SK-N-SH (cell line): ENCODE measurements at places on chromosomes 2 and 18.
A peak's percentile ranks its signal among the peaks of the same experiment; 100 is the strongest.

DNA sequence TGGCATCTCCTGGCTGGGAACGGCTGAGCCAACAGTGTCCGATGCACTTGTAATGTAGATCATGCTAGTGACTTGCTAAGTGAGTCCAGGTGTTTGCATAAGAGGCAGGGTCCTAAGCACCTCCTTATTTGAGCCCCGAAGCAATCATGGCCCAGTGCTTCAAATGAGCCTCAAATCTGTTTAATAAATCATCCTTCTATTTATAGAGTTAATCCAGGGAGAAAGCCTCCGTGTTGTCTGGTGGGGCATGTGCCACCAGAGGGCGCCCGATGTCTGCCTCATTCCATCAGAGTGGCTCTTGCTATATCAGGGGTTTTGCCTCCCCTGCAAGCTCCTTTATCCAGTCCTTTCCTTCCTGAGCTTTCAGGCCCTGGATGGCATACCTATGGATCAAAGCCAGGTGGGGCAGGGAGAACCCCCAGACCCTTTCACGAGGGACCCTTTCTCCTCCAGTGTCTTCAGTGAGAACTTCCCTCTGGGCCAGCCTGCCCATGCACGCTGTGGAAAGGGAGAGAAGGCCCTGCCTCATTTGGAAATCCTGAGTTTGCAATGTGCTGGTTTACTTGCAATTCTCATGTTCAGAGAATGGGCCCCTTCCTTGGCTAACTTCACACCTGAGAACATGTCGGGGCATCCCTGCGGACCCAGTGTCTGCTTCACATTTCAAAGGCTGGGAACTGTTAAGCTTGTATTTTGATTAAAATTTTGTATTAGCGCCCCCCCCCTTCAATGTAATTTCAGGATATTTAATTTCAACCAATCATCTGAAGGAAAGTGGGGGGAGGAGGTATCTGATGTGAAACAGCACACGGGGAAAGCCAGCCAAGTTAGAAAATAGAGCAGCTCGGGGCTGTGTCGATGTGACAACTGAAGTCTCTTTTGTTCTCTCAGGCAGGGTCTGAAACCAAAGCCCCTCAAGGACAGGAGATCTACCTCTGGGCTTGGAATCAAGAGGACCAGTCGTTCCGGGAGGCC is 39.7 kb downstream of the RDH14 start:
- DNase-seq = peak; percentile 84

GRCh38 chr18:42041793-42042192 is 86.8 kb downstream of the PIK3C3 start:
- DNase-seq = no peak

GRCh38 chr2:128566671-128567070 is 248.0 kb upstream of the HS6ST1 start:
- DNase-seq = no peak

DNA sequence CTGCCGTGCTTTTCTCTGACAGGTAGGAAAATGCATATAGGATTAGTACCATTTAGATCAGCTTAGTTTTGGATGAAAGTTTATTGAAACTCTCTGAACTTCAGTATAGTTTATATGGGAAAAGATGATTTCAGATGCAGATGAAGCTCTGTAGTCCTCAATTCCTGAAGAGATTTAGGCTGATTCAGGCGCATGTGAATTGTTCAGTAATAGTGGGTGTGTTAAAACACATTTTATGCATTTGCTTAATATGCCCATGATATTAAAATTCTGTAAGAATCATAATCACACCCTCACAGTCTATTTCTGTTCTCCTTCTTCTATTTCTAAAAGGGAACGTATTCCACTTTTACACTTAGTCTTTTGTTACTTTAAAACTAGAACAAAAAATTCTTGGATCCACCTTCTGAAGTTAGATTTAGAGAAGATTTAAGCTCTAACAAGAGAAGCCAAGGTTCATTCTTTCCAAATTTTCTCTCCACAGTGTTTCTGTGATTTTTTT is 44.5 kb upstream of the FAM237A start:
- no peak for DNase-seq

GRCh38 chr2:228369400-228370031 is 188.0 kb upstream of the SPHKAP start:
- no peak for DNase-seq

GRCh38 chr2:145931781-145932395 is 1412.0 kb upstream of the ZEB2 start:
- no peak for DNase-seq

GRCh38 chr2:33746208-33746800 is 147.2 kb upstream of the FAM98A start:
- DNase-seq = no peak

- no peak for DNase-seq
These were observed 262.8 kb downstream of the FBXO15 start for GRCh38 chr18:73884868-73885267.

GRCh38 chr2:215899141-215900074 is 113.9 kb downstream of the MREG start:
- DNase-seq = no peak

DNA sequence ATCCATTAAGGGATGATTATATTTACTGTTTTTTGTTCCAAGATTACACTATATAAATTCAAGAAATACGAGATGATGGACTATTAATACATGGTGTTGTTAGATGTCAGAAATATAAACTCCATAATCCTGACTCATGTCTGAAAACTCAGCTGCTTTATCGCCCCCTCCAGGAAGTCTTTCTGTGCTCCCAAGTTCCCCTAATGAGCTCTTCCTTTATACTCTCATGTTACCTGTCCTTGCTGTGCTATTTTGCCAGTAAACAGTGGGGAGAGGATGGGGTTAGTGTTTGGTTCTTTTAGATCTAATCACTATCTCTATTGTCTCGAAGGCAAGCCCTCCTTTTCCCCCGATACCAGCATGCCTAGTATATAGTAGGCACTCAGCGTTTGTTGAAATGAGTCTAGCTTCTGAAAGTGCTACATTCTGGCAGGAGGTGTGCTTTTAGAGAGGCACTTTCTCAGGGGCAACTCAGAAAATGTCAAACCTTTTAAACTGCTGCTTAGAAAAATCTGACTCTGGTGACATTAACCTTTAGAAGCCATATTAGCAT is 21.4 kb upstream of the BARD1 start:
- DNase-seq = no peak

DNA sequence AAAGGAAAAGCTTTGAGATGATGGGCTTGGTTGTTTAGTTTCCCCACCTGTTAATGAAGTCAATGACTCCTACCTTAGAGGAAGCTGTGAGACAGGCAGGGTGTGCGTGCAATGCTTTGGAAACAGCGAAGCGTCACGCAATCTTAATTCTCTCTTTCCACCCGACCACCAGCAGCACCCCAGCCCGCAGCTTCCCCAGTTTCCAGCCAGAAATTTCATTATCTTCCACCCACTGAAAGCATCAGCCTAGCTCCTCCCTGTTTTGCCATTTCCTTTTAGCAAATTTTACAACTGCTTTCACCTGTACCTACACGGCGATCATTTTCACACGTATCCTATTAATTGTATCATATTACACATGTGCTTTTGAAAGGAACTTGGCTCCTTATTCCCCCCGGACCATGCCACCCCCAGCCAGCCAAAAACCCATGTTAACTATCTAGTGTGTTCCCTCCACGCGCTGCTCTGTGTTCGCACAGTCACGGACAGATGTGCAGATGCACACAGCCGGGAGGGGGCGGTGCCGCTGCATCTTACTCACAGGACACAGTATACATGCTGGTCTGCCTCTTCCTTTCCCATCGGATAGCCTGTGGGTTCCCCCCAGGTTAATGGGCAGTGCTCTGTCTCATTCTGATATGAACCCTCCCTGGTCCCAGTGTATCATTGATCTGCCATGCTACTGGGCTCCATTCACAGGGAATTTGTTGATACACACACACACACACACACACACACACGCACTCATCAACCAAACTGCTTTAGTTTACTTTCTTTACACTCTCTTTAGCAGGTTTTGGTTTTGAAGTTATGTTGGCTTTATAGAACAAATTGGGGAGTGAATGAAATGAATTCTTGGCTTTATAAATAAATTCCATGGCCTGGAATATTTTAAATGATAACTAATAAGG is 22.4 kb downstream of the CYP27C1 start:
- peak; percentile 87 for DNase-seq

GRCh38 chr2:132668987-132669907 is 758 bp downstream of the LYPD1 start:
- DNase-seq = peak; percentile 59

- DNase-seq = no peak
These were observed 114.8 kb downstream of the COPS8 start for GRCh38 chr2:237200462-237200861.

DNA sequence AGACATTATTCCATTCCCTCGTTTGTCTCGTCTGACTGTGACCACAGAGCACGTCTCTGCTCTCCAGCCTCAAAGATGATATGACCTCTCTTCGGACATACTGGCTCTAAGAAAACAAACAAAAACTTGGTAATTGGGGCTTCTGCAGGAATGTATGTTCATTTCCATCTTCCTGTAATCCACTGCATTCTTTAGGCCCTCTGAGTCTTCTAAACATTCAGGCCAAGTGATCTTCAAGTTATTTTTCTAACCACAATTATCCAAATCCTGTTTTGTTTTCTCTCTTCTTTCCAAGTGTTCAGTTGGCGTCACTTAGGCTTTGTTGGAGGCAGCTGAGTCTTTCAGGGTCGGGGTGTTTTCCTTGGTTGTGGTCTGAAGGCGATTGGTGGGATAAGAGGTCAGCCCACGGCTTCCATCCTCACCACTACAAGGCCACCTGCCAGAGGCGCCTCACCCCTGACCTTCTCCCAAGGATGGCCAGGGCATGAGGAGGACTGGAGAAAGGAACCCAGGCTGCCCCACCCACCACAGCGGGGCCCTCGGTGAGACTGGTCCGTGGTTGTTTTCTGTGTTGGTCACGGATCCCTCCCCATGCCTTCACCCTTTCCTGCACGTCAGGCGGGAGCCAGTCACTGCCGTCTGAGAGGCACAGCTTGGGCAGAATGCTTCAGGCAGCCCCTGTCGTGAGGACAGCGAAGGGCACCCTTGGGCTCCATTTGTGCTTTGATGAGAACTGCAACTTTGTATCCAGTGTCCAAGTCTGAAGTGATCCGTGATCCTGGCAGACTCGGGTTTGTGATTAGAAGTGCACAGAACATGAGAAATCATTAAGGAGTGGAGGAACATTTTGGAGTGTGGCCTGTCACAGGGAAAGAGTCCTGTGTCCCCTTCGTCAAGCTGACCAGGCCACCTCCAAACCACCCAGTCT is 88.6 kb upstream of the FHL2 start:
- no peak for DNase-seq

- no peak for DNase-seq
These were observed 94.4 kb downstream of the MGAT5 start for GRCh38 chr2:134348239-134348638.

DNA sequence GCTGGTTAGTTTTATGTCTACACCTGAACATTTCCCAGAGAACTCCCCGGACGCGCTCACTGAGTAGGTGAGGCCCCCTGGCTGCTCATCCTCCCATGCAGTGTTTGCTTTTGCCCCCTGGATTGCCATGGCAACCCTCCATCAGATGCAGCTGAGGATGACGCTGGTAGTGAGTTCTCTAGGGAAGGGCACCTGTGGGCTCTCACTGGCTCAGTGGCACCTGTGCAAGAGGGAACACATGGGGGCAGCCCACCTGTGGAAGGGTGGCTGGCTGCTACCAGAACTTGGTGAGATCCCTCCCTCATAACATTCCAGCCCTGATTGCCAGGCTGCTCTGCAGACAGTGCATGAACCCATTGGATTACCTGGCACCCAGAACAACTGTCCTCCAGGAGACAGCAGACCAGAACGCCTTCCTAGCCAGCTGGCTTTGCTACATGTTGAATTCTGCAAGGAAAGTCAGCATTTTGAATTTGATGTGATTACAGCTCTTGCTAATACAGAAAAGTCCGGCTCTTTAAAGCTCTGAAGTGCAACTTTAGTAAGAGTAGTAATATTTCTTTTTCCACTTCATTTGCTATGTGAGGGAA is 21.7 kb downstream of the COA5 start:
- DNase-seq = no peak

- DNase-seq = no peak
These were observed 5.1 kb upstream of the PPP1CB start for GRCh38 chr2:28746429-28747111.

DNA sequence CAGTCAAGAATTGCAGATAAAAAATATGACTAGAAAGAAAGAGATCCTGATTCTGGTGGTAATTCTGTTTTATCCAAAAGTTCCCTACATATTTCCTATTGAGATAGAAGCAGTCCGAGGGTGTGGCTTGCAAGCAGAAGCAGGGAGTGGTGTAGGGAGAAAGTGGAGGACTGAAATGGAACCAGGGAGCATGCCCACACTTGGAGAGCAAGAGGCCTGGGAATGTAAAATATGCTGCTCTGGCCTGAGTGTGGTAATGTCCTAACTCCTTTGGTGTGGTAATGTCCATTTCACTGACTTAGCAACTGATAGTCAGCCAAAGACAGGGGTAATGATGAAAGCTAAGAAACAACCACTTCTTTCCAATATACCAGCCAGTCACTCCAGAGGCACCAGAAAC is 30.1 kb upstream of the FMNL2 start:
- DNase-seq = no peak

GRCh38 chr2:207231967-207232366 is 66.2 kb upstream of the KLF7 start:
- DNase-seq = no peak

DNA sequence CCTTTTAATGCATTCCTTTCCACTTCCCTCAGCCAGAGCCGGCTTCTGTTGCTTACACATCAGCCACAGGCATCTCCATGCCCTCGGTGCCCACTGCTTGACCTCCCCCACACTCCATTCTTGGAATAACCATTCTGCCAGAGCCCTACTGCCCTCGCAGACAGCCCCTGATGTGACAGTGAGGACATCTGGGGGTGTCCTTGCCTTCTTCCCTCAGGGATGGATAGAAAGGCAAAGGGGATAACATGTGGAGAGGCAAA is 6.4 kb upstream of the NPPC start:
- no peak for DNase-seq

GRCh38 chr2:165162466-165162865 is 41.4 kb downstream of the SCN3A start:
- DNase-seq = no peak

DNA sequence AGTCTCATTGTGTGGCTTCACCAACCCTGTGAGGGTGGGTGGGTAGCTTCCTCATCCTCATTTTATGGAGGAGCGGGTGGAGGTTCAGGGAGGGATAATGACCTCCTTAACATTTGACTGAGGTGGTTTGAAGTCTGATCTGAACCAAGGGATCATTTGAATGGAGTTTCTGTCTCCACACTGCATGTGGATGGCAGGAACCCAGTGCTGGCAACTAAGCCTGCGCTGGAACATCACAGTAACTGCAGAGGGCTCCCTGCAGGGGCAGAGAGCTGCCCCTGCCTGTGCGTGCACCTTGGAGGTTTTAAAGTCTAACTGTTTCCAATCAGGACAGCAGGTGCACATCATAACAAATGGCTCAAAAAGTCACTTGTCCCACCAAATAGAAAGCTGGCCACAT is 3.3 kb downstream of the AGAP1 start:
- DNase-seq = no peak

DNA sequence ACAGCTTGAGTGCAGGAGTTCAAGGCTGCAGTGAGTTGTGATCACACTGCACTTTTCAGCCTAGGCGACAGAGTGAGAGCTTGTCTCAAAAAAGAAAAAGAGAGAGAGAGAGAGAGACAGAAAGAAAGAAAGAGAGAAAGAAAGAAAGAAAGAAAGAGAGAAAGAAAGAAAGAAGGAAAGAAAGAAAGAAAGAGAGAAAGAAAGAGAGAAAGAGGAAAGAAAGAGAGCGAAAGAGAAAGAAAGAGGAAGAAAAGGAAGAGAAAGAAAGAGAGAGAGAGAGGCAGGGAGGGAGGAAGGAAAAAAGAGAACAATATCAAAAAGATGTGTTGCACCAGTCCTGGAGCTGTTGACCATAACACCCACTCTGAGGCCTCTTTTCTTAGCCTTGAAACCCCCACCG is 89.8 kb upstream of the MBOAT2 start:
- no peak for DNase-seq

- peak; percentile 9 for DNase-seq
These were observed 7.0 kb downstream of the GPR35 start for GRCh38 chr2:240632306-240632721.
